ENCODE measurements at places on chromosomes 1 and 21.
A peak's percentile ranks its signal among the peaks of the same experiment; 100 is the strongest.

DNA sequence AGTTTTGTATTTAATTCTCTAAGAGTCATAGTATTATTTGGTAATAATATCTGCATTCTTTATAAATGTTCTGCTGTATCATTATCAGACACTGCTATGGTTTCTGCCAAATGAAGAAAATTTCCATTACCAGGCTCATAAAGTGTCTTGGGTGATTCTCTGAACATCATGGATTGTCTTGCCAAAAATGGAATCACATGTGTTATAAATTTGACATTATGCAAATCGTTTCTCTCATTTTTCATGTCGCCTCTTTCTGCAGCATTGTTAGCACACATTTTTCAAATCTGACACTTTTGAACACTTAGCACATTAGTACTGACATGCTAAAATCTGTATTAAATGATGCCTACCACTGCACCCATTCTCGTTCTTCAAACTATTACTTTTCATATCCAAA is 74.2 kb upstream of the NEK7 start:
- no peak for DNase-seq

- DNase-seq: no peak
Measured at GRCh38 chr1:48730164-48730910, 46.4 kb downstream of the BEND5 start.

GRCh38 chr1:62304975-62305374 is 14.3 kb downstream of the KANK4 start:
- DNase-seq: no peak

GRCh38 chr1:19483261-19483660 is 2.1 kb downstream of the CAPZB start:
- peak; percentile 74 for DNase-seq

- no peak for DNase-seq
Measured at GRCh38 chr21:34737115-34737514, 68.3 kb downstream of the CLIC6 start.

- DNase-seq: no peak
Measured at GRCh38 chr1:246591958-246592357, 25.7 kb downstream of the CNST start.

GRCh38 chr1:106846656-106847055 is 209.8 kb upstream of the PRMT6 start:
- no peak for DNase-seq

DNA sequence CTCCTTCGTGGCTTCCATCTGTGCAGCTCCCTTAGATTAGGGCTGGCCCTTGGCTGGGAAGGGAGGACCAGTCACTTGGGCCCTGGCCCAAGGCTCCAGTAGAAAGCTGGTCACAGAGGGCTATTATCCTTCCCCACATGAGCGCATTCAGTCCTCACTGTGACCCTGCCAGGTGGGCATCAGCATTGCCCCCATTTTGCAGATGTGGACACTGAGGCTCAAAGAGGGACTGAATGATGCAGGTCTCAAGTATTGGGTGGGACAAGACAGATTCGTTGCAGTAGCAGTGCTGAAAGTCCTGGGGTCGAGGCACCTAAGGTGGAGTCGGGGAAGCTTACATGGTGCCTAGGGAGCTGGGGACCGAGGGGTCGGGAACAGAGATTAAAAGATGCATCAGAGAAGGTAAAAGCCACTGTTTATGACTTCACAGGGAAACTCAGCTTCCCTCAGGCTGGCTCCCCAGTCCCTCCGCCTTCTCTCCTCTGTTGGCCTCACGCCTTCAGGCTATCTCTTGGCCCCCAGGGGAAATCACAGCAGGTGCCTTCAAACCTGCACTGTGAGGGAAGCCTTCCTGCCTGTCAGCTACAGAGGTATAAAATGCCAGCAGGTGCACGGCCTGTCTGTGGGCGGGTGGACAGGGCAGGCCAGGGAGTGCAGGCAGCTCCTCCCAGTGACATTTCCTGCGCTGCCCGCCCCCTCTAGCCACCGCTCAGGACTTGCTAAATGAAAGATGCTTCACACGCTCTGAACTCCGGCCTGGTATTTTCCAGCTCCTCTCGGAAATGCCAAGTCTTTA is 178.4 kb downstream of the GRIK3 start:
- no peak for DNase-seq

- DNase-seq: no peak
Measured at GRCh38 chr1:61315011-61315410, 232.7 kb downstream of the NFIA start.

DNA sequence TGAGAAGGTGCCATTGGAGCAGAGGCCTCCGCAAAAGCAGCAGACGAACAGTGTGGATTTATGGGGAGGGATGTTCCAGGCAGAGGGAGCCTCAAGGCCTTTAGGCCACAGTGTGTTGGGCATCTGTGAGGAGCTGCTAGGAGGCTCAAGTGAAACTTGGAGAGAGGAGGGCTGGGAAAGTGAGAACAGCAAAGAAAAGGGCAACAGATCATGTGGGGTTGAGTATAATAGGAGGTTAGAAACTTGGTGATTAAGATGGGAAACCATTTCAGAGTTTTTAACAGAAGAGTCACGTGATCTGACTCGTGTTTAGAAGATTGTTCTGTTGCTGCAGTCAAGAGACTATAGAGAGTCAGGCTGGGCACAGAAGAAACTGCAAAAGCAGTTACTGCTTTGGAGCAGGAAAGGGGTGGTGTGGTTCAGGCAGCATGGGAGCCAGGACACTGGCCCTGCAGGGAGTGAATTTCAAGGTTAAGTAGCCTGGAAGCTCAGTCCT is 277.0 kb downstream of the DISC1 start:
- DNase-seq: no peak

DNA sequence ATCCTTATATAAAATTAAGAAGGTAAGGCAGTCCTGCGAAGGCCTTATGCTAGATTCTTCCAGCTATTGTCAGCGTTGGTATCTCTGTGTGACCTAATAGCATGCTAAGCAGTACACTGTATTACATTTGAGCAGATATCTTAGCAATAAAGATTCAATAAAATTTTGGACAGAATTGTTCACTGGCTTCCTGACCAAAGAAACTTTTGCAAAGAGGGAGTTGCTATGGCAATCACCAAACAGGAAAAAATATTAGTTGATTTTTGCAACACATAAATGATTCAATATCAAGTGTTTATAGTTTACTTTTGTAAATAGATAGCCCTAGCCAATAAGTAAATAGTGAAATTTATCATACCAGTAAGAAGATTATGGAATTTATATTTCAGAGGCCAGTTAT is 31.0 kb upstream of the PLEKHO1 start:
- no peak for DNase-seq

DNA sequence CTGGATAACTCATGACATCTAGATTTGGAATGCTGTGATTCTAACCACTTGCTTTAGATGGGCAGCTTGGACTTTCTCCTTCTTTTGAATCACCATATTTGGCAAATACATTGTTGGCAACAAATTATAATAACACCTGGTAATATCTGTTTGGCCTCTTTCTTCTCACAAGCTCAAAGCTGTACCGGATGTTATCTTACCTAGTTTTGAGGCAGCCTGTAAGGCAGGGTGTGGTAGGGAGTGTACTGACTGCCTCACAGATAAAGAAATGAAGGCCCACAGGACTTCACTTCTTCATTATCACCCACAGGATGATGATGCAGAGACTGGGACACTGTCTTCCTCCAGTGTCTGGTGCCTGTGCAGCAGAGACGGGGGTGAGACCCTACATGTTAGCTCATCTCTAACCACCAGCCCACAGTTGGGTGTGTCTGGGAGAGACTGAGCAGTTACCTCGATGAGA is 28.5 kb downstream of the TUFT1 start:
- peak; percentile 31 for DNase-seq

- DNase-seq: no peak
Measured at GRCh38 chr1:202276920-202277319, 64.8 kb downstream of the UBE2T start.

- no peak for DNase-seq
Measured at GRCh38 chr1:10856863-10857598, 60.6 kb upstream of the CASZ1 start.

- no peak for DNase-seq
Measured at GRCh38 chr1:222040955-222041354, 299.1 kb upstream of the DUSP10 start.

GRCh38 chr1:52906135-52906603 is 15.4 kb downstream of the ECHDC2 start:
- DNase-seq: no peak

- DNase-seq: peak; percentile 91
Measured at GRCh38 chr1:182084487-182085316, 23.2 kb upstream of the ZNF648 start.

DNA sequence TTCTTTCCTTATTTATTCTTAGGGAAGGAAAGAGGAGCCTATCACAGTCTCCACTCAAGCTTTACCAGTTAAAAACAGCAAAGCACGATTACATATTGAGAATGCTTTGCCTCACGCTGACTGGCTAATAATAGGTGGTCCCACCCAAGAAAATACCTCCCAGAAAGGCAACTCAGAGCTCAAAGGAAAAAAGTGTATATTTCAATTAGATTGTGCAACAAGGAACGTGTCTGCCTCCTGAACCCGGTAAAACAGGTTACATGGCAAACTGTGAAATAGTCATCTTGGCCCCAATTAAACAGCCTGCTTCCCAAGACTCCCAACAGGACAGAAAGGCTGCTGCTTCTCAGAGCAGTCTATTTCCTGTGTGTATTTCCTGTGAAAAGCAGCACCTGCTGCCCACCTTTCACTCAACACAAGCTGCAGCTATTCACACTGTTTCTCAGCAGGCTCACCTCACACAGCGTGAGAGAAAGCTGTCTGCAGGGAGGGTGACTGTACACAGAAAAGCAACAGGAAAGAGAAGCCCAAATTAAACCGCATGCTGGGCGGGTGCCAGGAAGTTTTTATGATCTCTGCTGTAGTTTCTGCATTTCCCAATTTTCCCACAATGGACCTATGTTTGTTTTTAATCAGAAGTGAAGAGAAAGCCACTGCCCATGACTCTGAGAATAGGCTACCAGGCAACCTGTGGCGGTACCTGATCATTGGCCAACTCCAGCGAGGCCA is 44.0 kb downstream of the URB1 start:
- no peak for DNase-seq

GRCh38 chr1:225919906-225920305 is 4.1 kb downstream of the PYCR2 start:
- peak; percentile 72 for DNase-seq

GRCh38 chr1:201764166-201764565 is 64.8 kb upstream of the IPO9 start:
- no peak for DNase-seq

DNA sequence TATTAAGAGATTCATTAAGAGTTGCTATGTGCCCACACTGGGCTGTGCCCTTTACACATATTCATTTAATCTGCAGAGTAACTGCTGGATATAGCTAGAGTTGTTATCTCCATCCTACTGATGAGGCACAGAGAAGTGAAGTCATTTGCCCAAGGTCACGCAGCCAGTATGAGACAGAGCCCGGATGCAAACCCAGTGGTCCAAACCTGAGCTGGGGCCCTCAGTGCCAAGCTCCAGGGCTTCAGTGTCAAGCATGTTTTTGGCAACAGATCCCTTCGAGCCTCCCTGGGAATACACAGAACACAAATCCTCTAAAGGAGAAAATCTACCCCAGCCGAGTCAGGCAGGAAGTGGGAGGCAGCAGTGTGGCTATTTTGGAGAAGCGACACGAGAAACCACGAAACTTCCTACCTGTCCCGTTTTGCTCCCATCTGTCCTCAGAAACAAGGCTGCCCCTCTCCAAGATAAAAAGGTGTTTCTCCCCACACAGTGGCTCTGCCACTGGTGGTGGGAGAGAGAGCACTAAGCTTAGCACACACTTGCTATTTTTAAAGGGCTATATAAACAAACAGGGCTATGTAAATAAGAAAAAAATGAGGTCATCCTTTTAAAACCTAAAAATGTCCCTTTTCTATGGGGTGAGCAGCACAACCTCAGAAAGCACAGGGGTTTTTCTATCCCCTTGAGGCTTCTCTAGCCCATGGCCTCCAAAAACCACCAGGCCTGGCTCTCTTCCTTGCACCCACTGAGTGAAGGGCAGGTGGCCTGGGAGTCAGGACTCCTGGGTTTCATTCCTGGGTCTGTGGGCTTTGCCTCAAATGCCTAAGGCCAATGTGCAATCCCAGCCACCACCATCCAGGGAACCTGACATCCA is 138.6 kb upstream of the EDN2 start:
- no peak for DNase-seq

DNA sequence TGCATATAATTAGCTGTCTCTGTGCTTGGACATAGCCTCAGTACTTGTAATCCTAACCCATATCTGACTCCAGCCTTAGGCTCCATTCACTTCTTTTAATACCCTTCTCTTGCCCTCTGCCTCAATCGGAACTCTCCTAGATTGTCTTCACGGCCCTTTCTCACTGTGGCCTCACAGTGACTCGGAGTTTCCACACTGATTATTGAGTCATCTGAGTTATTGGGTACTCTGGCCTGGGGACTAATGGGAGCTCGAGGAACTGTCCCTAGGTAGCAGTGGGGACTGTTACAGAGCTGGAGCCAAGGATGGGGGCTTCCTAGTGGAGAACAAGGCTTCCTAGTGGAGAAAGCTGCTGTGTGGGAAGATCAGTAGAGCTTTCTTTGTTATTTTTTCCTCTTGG is 17.0 kb downstream of the TRAF5 start:
- DNase-seq: no peak

DNA sequence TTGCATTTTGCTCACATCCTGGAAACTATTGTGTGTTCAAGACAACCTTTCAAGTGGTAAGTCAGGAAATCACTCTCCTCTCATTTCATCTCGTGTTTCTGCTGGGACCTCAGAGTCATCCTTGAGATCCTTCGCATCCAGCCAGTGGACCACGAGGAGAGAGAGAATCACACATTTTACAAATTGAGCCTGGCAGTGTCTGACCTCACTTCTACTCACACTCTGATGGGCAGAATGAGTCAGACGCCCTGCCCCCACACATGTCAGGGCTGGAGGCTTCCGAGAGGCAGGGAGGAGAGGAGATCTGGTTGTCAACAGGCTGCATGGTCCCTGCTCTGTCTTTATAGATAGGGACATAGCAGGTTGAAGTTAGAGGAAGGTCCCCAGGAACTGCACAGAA is 509.7 kb downstream of the AJAP1 start:
- DNase-seq: peak; percentile 39

DNA sequence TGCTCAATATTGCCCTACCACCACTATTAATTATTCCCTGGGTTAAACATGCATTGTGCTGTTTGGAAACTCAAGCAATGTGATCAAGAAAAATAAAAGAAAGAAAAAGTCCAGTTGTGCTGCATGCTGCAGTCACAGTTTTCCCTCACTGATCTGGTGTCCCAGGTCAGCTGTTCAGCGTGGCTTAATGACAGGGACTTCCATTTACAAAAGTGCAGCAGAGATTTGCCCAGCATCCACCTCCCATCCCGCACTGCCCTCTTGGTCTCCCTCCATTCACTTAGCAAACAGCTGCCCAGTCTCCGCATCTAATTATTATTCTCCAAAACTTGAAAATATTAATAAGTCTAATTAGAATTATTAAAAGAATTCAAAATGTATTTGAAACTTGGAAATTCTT is 2.0 kb upstream of the OR2T4 start:
- no peak for DNase-seq

GRCh38 chr1:221025956-221026355 is 146.7 kb downstream of the HLX start:
- DNase-seq: no peak

- DNase-seq: no peak
Measured at GRCh38 chr1:25898223-25899015, 7.8 kb downstream of the STMN1 start.

GRCh38 chr21:41425954-41426675 is at the start of gene MX1:
Gene MX1, plus strand, starts transcription at chr21:41426239. Its CDS starts 5,832 bp downstream, at chr21:41432071.
- peak; percentile 93 for DNase-seq

GRCh38 chr1:157193702-157194391 is 55.7 kb upstream of the ETV3 start:
- peak; percentile 74 for DNase-seq
